ENCODE measurements at places on chromosomes 5 and 9.

DNA sequence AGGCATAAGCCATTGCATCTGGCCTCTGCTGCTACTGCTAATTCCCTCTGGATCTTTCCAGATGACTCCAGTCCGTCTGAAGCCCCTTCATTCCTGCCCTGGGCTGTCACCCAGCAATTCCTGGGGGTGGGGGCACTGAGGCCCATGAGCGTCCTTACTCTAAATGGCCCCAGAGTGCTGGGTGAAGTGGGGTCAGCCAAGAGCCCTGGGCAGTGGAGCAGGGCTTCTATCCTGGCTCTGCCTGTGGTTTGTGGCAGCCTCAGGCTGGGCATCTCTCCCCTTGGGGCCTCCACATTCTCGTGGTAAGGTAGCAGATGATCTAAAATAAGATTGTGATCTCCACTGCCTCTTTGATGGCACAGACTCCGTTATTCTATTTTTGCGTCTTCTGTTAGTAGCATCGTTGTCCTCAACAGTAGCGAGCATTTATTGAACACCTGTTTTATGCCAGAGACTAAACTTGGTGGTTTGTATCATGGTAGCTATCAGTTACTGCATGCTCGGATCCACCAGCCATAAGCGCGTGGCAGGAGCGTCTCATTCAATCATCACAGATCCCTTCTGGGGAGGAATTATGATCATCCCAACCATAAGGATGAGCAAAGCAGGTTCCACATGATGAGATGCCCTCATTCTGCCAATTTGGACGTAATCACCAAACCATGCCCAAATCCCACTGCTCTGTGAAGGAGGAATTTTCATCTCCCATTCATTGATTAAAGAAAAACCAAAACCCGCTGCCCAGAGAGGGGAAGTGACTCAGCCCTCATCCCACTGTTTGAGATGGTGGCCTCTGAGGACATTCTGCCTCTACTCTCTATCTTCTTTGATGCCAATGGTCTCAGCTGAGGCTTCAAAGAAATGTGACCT lies 21.9 kb upstream of the DUSP1 start:
- DNase-seq, result no peak

GRCh38 chr5:1673042-1673677 lies 126.5 kb downstream of the MRPL36 start:
- no peak for DNase-seq

DNA sequence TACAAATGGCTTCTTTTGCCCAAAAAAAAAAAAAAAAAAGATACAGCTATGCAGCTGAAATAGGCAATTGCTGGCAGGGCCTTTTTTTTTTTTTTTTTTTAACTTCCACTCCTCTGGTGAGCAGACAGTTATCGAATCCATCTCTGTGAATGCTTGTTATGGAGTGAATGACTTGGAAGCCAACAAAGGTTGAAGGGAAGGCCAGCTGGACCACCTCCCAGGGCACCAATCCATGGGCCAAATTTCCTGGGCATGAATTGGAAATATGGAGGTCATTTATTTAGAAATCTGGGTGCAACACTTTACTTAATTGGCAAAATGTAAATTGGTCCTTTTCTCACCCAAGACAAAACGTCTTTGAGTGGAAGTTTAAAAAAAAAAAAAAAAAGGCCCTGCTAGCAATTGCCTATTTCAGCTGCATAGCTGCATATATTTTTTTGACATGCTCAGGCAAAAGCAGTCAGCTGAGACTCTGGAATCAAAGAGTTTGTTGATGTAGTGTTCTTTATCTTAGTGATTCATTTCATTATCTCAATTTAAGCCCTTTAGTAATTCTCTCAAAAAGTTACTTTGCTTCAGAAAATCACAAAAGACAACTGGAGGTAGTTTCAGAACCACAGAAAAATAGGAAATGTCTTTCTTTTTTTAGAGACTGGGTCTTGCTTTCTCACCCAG lies 392.2 kb upstream of the KLF4 start:
- DNase-seq, result no peak

- DNase-seq, result no peak
These were observed 61.8 kb downstream of the ERAP1 start for GRCh38 chr5:96745844-96746531.

GRCh38 chr5:95048628-95049027 lies 236.3 kb downstream of the MCTP1 start:
- DNase-seq, result no peak

DNA sequence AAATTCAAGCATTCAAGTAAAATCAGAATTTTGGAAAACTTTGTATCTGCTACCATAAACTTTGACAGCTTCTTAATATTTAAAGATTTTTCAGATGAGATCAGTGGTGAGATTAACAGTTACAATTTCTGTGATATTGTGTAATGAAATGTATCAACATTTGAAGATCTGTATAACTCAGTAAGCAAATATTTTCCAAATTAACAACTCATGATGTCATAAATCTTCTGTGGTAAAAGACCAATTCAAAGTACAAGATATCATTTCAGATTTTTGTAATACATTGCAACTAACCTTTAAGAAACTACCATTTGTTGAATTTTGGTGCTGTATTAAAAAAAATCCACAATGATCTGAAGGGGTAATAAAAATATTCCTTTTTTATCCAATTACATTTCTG lies 352.2 kb downstream of the KIAA0825 start:
- DNase-seq, result no peak

DNA sequence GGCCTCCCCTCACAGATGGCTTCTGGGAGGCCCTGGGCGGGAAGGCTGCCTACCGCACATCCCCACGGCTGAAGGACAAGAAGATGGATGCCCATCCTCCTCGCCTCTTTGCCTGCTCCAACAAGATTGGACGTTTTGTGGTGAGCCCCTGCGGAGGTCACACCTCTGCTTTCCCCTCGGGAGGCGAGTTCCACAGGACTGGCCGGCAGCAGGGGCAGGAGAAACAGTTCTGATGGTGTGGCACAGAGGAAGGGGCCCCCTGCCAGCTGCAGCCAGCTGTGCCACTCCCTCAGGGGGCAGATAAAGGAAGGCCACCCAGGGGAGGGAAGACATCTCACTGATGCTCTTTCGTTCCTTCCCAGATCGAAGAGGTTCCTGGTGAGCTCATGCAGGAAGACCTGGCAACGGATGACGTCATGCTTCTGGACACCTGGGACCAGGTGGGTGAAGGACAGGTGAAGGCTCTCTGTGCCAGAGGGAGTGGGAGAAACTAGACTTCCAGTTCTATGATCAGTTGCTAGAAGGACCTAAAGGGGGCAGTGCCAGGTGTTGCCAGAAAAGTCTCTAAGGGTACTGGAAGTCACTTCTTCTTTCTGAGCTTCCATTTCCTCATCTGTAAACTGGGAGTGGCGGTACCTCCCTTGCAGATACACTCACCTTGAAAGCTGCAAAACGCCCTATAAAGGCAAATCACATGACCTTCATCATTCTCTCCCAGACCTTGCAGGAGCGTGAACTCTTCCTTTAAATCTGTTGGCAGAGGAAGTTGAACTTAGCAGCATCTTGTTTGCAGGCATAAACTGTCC lies 41.0 kb downstream of the STOM start:
- no peak for DNase-seq

GRCh38 chr9:114677418-114677817 lies 4.6 kb downstream of the TEX48 start:
- peak; percentile 61 for DNase-seq

- no peak for DNase-seq
These were observed 650 bp downstream of the GPR107 start for GRCh38 chr9:130054325-130054786.

- DNase-seq, result no peak
These were observed 5.0 kb downstream of the FAM163B start for GRCh38 chr9:133604214-133604613.

GRCh38 chr9:34687276-34688030 lies 3.6 kb downstream of the CCL19 start:
- no peak for DNase-seq

GRCh38 chr9:4774209-4774608 lies 18.5 kb upstream of the RCL1 start:
- DNase-seq, result no peak

DNA sequence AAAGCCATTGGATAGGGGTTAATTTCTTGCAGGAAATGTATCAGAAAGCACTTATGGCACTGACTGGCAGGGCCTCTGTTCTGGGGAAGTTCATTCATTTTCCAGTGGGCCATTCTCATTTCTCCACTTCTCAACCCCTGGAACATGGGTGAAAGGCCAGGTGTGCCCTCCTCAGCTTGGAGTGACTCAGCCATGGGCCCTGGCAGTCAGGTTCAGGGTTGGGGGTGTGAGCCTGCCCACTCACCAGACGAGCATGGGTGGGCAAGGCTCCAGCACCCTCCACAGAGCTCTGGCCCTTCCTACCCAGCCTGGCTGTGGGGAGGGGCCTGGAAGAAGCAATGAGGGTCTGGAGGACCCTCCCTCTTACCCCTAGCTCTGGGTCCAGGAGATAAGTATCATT lies 174.4 kb downstream of the HSPA4 start:
- no peak for DNase-seq

GRCh38 chr9:136762915-136763648 lies 1.2 kb downstream of the LCN15 start:
- DNase-seq, result peak; percentile 46

DNA sequence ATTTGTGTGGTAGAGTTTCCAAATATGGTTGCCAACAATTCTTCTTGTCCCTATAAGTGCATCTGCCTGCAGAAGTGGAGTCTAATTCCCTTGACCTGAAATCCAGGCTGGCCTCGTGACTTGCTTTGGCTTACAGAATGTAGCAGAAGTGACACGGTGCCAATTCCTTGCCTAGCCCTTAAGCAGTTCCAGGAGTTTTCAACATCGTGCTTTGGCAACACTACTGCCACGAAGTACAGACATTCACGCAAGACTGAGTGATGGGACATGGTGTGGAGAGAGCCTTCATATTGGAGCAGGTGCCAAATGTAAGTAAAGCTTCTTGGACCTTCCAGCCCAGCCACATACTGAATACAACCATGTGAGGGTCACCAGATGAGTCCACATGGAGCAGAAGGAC lies 92.9 kb upstream of the NEK6 start:
- DNase-seq, result no peak

GRCh38 chr5:78992146-78992545 lies 7.0 kb upstream of the ARSB start:
- no peak for DNase-seq

DNA sequence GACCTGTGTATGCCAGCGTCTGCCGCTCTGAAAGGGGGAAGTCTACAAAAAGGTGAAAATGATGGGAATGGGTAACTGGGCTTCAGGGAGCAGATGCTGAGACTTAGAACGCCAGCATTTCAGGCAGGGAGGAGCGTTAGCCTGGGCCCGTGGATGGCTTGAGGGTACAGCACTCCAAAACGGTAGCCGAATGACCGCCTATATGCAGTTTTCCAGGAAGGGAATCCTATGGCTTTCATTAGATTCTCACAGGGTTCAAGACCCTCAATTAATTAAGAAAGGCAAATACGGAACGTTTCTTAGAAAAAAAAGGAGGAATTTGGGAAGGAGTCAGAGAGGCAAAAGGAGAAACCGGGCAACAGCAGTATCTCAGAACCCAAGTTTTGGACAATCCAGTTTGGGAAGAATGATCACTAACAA lies 639 bp downstream of the AMACR start:
- no peak for DNase-seq

Measured in HCT116 (cell line).